ENCODE measurements at places on chromosomes 12 and 14. TPM values are rescaled to one million over a fixed set of nuclear protein-coding genes. Genes with fewer than 3 reads are reported as not detected.

DNA sequence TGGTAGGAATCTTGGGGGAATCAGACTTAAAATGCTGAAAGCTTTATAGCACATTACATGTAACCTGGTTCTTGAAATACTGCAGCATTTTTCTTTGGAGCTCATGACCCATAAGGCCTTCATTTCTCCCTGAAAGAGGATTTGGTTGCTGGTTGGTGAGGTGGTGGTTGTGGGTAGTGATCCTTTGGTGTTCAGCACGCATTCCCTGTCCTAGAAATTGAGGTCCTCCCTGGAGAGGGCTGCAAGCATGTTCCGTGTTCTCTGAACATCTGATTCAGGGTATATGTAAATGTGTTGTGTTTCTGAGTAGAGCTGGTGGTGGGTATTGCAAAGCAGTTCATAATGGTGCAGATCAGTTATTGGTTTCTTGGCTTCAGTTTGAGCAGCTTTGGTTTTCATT, 2.0 kb downstream of the SCN8A start:
- H3K4me3 ChIP-seq = no peak overlapping the region
- H3K27ac ChIP-seq = no peak overlapping the region
- no peaks in the 10 kb centered on the region for H3K36me3 ChIP-seq
- DNase-seq = no peak
- no peaks in the 10 kb centered on the region for H3K4me1 ChIP-seq
- no peaks in the 10 kb centered on the region for H3K27me3 ChIP-seq

GRCh38 chr12:98127336-98127679, 388.1 kb upstream of the TMPO start:
- no peaks in the 10 kb centered on the region for H3K36me3 ChIP-seq
- no peaks in the 10 kb centered on the region for H3K4me1 ChIP-seq
- H3K4me3 ChIP-seq = no peak overlapping the region
- no peak overlapping the region for H3K27ac ChIP-seq

- no peak overlapping the region for H3K27ac ChIP-seq
- no peaks in the 10 kb centered on the region for H3K4me1 ChIP-seq
- DNase-seq = no peak
- no peaks in the 10 kb centered on the region for H3K27me3 ChIP-seq
Observed at GRCh38 chr12:126389220-126389841, 1324.1 kb downstream of the AACS start.

GRCh38 chr14:76937181-76938091, 91.1 kb downstream of the IRF2BPL start:
- H3K4me3 ChIP-seq = no peak overlapping the region
- H3K27ac ChIP-seq = no peak overlapping the region
- no peaks in the 10 kb centered on the region for H3K4me1 ChIP-seq
- H3K36me3 ChIP-seq = no peaks in the 10 kb centered on the region
- no peak for DNase-seq

DNA sequence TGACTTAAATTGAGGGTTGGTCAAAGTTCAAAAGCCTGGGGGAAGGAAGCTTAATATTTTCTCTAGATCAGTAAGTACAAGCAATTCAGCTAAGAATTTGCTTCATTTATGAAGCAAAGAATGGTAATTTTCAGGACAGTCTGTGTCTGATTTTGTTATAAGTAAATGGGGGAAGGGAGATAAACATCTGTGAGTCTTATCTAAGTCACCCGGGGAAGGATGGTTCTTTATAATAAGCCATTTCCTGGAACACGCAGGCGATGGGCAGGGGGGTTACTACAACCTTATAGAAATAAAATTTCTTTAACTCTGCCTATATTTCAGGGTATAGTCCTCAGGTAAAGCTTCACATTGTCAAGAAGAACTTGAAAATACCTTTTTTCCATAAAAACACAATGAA, 42.9 kb downstream of the HELB start:
- H3K36me3 ChIP-seq = no peaks in the 10 kb centered on the region
- no peak overlapping the region for H3K4me3 ChIP-seq
- H3K27me3 ChIP-seq = no peaks in the 10 kb centered on the region
- H3K4me1 ChIP-seq = no peaks in the 10 kb centered on the region
- H3K27ac ChIP-seq = no peak overlapping the region
- DNase-seq = no peak

CCDC197 gene
- not detected for total RNA-seq
